Activated T-cell treated with anti-CD3 and anti-CD28 coated beads, Interleukin-2, amount 50 U/mL, for 72 hours (primary cell): ENCODE measurements at places on chromosomes 12 and 14.

- peaks cover 13% of the 10 kb centered on the region for H3K36me3 ChIP-seq
- H3K4me3 ChIP-seq = no peak overlapping the region
- no peak overlapping the region for H3K27ac ChIP-seq
- DNase-seq = no peak
These were observed 18.3 kb downstream of the GPR132 start for GRCh38 chr14:105046891-105047282.

GRCh38 chr12:4873947-4874346, 35.8 kb upstream of the KCNA1 start:
- no peak for DNase-seq
- no peak overlapping the region for H3K27ac ChIP-seq
- H3K4me1 ChIP-seq = no peaks in the 10 kb centered on the region
- H3K27me3 ChIP-seq = peaks cover 12% of the 10 kb centered on the region
- peaks cover 3% of the 10 kb centered on the region for H3K36me3 ChIP-seq

- peaks cover 18% of the 10 kb centered on the region for H3K36me3 ChIP-seq
- H3K27me3 ChIP-seq = no peaks in the 10 kb centered on the region
- no peak for DNase-seq
- no peak overlapping the region for H3K27ac ChIP-seq
- H3K4me1 ChIP-seq = peaks cover 51% of the 10 kb centered on the region
These were observed 7.1 kb downstream of the GMFB start for GRCh38 chr14:54481695-54482094.

DNA sequence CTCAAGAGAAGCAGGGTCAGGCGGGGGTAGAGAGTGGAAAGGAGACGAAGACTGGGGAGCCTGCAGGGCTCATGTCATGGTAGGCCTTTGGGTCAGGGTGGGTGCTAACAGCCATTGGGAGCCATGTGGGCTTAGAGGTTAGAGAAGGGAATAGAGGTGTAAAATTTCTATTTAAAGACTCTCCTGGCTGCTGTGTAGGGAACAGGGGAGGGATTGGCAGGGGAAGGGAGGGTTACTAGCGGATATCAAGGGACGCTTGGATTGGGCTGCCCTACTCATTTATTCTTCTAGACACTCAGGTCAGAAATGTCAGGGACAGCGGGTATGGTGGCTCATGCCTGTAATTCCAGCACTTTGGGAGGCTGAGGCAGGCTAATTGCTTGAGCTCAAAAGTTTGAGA, 18.2 kb downstream of the WSCD2 start:
- no peaks in the 10 kb centered on the region for H3K27me3 ChIP-seq
- no peak for DNase-seq
- H3K27ac ChIP-seq = no peak overlapping the region

DNA sequence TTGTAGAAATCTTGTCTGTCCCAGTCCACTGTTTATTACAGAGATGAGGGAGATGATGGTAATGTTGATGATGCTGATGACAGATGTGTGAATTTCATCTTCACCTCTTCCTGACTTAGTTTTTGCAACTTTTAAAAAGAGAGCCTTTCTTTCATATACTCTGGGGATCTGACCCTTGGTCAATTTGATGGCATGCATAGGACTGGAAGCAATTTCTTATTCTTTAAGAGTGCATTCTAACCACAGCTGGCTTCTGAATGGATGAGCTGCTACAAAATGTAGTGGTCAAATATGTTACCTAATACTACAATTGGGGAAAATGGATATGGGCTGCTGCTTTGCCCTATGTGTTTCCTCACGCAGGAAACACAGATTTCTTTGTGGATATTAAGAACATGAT, 80.8 kb downstream of the MYRFL start:
- peaks cover 6% of the 10 kb centered on the region for H3K27me3 ChIP-seq
- no peaks in the 10 kb centered on the region for H3K36me3 ChIP-seq
- DNase-seq = no peak
